AML-193 (cell line): ENCODE measurements at places on chromosomes 12 and 14.

DNA sequence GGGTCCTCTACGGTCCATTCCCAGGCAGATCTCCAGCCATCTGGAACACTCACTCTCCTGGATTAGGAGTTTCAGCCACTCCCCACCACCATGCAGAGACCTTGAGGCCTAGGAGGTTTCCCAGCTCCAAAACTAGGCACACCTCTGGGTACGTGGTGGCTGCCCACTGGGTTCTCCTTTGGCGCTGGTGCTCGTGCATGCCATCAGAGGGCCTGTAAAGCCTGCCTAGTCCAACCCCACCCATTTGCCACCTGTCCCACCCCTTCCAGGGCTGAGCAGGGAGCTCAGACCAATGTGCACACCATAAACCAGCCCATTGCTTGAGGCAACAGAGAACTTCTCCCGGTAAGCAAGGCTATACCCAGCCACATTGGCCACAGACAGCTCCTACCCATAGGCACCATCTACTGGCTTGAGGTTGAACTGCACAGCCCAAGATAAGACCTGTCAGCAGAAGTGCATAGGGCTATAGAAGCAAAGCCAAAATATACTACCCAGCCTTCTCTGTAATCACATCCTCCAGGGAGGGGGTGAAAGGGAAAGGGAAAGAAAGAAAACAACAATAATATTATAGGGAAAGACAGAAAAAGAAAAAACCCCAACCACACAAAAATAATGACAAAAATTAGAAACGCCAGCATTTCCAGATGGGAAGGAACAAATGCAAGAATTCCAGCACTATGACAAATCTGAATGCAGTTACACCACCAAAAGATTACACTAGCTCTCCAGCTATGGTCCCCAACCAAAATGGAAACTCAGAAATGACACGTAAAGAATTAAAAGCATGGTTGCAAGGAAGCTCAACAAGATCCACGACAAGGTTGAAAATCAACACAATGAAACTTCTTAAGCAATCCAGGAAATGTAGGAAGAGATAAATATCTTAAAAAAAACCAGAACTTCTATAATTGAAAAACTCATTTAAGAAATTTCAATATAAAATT, 111.9 kb upstream of the CCDC175 start:
- DNase-seq: peak; percentile 59

DNA sequence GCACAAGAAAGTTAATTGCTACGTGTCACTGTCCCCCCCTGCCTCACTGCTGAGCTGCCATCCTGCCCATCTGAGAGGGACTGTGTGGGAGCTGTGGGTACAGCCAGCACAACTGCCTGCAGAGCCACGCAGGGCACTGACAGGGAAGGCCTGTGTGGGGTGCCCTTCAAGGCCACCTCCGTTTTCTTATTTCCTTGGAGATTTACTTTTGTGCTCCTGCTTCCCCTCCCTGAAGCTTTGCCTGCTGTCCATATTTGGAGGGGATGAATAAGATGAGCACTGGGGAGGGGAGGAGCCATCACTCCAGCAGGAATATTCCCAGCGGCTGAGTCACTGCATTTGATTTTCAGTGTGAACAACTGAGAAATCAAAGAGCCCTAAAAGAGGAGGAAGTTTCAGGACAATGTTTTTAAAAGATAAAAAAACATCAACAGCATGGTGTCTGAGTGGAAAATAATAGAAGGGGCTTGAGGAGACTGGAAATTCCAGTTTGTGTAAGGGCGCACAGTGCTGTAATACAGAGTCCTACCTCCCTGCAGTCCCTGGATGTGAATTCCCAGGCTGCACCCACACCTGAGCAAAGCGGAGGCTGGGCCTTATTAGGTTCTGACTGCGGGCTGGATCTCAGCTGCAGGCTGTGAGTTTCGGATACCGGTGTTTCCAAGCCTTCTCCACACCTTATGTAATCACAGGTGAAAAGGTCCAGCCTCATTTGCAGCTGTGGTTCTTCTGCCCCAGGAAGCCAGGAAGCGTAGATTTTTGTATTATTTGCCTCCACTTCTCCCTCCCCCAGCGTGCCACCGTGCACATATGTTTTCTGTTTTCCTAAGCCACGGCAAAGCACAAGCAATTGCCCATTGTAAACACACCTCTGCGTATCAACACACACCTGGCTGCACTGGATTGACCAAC, 192.6 kb upstream of the BCL2L14 start:
- no peak for DNase-seq

- DNase-seq: no peak
Measured at GRCh38 chr12:48005750-48006021, 1.4 kb upstream of the COL2A1 start.

DNA sequence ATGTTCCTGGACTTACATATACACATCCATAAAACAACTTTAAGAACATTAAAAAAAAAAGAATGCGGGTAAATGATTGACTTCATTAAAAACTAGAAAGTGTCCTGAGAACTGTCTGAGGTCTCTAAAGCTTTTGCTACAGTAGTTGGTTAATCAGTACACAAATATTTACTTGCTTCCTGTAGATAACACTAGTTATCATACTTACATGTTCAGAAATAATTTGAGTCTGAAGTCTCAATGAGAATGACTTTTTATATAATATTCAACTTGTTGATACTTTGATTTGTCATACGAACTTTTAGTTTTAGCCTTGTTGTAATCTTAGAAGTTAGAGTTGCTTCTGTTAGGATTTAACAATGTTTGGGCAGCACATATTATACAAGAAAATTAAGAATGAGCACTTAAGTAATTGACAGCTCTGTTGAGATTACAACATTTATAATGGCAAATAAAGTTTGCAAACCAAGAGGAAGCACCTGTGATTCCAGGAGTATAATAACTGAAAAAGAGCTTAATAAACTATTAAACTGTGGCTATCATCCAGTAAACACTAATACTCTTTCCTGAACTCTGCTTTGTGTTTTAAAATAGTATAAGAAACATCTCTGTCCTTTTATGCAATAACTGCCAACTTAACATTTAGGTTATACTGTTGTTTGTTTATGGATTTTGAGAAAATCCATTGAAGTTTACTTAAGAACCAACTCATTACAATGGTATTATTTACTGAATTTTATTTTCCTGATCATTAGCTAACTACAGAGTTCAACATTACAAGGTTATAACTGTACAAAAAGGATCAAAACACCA, 131.7 kb downstream of the MIPOL1 start:
- DNase-seq: no peak

GRCh38 chr12:129571901-129572494, 331.8 kb downstream of the TMEM132D start:
- no peak for DNase-seq

GRCh38 chr12:66976526-66976925, 292.6 kb upstream of the CAND1 start:
- peak; percentile 19 for DNase-seq

DNA sequence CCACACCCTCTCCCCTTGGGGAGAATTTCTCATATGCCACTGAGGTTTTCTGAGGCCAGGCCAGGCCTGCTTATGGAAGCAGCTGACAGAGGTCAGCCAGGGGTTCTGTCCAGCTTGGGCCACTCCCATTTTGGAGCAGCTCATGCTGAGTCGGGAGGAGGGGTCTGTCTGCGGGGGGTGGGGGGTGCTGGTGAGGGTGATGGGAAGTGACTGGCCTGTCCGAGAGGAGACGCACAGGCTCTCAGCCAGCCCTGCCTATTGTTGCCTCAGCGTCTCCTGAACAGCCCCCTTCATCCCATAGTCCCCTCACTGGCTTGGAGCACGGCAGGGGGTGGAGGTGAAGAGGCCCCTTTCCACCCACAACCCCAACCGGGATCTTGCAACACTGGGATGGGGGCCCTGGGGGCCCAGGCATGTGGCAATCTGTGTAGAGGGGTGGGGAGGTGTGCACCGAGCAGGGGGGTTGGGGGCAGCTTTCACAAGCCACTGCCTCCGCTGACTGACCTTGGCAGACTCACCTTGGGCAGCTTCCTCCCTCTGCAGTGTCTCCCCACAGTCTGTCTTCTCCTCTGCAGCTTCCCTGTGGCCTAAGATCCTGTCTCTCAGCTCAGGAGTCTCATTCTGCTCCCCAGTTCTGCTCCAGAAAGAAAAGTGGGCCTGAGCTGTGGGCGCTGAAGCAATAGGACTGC, 5.5 kb downstream of the CEBPE start:
- DNase-seq: peak; percentile 87

- DNase-seq: no peak
Measured at GRCh38 chr14:65043893-65044595, 57.3 kb downstream of the FNTB start.

DNA sequence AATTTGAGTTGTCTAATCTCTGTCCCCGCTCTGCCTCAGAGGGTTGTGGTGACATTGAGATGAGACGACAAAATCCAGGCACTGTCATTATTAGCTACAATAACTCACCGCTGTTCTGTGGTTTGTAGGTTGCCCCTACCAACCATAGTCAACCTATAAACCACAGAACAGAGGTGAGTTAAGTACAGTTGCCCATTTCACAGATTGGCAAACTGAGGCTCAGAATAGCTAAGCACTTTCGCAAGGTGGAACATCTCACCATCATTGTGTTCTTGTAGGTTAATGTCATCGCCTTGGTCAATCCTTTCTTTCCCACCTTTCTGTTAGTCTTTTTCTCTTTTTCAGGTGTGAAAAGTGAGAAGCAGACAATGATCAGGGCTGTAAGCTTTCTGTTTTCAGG, 63.4 kb upstream of the LHX5 start:
- no peak for DNase-seq

- DNase-seq: peak; percentile 33
Measured at GRCh38 chr12:111314953-111315539, 53.8 kb downstream of the PHETA1 start.

GRCh38 chr12:132285991-132286681, 43.3 kb downstream of the GALNT9 start:
- no peak for DNase-seq
